Prostate gland (tissue), 2 donors: ENCODE measurements at places on chromosomes 1 and 21. TPM values are rescaled to one million over a fixed set of nuclear protein-coding genes. Genes with fewer than 3 reads are reported as not detected.
A peak's percentile ranks its signal among the peaks of the same experiment; 100 is the strongest.

GRCh38 chr1:205224736-205225135 is 3.0 kb upstream of the TMCC2 start:
- no peaks in the 10 kb centered on the region for H3K36me3 ChIP-seq
- no peak overlapping the region for H3K4me3 ChIP-seq
- no peak overlapping the region for H3K27ac ChIP-seq
- no peak for DNase-seq
- H3K27me3 ChIP-seq, result no peaks in the 10 kb centered on the region
- no peaks in the 10 kb centered on the region for H3K4me1 ChIP-seq

DNA sequence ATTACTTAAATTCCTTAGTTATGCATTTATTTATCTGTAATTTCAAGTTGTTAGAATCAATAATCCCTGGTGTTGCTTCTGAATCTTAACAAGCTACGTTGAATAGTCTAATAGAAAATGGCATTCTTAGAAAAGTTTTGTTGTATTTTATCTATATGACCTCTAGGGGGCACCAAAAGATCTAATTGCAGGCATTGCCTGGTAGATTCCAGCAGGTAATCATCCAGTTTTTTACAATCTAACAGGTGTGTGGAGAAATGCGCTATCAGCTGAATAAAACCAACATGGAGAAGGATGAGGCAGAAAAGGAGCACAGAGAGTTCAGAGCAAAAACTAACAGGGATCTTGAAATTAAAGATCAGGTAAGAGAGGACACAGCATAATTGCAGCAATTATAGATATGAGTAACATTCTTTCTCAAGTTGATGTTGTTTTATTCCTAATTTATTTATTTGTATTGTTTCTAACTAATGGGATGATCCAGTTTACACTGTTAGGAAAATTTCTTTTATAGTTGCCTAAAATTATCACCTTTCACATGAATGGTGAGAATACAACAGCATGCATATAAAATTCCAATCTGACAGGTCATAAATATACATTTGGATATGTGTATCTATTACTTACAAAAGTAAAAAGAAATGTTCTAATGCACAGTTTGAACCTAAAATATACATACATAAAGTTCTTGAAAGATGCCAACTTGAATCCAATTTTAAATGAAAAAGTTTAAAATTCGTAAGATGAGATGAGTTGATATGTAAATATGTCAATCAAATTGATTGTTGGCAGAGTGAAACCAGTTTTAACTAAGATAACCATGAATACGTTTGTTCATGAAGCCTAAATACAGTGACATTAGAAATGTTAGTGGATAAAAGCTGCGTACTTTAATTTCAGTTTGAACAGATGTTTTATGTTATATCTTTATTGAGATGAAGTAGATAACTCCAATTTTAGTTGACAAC is 88.4 kb downstream of the SDCCAG8 start:
- no peaks in the 10 kb centered on the region for H3K36me3 ChIP-seq
- no peak overlapping the region for H3K27ac ChIP-seq
- H3K4me3 ChIP-seq, result no peak overlapping the region
- H3K27me3 ChIP-seq, result no peaks in the 10 kb centered on the region
- no peak for DNase-seq

IL19 gene
- not detected for total RNA-seq

DNA sequence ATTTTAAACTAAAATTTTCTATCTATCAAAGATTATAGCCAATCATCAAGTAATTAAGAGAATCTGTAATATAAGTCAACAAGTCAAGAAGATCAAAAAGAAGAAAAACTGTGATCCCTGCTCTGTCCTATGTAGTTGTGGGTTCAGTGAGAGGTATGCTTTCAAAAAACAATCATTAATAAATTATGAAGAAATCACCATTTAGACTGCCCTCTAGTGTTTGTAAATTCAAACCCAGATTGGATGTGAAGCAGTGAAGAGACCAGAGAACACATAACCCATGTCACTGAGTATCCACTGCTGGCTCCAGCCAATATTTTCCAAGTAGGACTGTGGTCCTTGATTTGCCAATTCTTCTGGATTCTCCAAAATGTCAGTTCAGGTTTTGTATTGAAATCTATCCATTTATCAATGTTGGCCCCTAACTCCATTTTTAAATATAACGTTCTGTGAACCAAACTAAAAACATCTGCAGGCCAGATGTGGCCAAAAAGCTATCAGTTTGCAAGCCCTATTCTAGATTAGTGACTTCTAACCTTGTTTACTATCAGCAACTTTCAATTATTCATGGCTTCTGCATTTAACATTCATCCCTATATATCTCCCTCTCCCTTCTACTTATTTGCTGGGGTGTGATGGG is 467.5 kb upstream of the CXADR start:
- no peaks in the 10 kb centered on the region for H3K27me3 ChIP-seq
- H3K36me3 ChIP-seq, result no peaks in the 10 kb centered on the region
- H3K4me1 ChIP-seq, result no peaks in the 10 kb centered on the region
- no peak overlapping the region for H3K27ac ChIP-seq
- DNase-seq, result no peak

NBPF19 gene
- 14.8 TPM for total RNA-seq

DNA sequence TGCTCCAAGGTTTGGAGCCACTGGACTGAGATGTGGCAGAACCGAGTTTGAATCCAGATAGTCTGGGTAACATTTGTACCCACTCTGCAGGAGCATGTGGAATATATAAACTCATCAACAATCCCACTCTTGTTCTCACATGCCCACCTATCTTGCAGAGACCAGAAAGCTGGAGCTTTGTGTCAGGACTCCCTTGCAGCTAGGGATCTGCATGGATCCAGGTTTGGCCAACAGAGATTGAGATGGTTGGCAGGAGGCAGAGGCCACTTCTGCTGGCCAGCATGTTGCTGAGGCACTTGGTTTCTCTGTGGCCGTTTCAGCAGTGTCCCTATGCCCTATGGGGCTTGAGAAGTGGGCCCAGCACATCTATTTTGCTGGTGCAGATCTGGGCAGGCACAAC is 208.3 kb downstream of the KAZN start:
- no peaks in the 10 kb centered on the region for H3K27me3 ChIP-seq
- H3K4me3 ChIP-seq, result no peak overlapping the region
- no peak for DNase-seq
- H3K4me1 ChIP-seq, result no peaks in the 10 kb centered on the region
- no peak overlapping the region for H3K27ac ChIP-seq
- no peaks in the 10 kb centered on the region for H3K36me3 ChIP-seq

CYYR1 gene
- total RNA-seq, result 9.7 TPM

CDC20 gene
- 14.9 TPM for total RNA-seq

DNA sequence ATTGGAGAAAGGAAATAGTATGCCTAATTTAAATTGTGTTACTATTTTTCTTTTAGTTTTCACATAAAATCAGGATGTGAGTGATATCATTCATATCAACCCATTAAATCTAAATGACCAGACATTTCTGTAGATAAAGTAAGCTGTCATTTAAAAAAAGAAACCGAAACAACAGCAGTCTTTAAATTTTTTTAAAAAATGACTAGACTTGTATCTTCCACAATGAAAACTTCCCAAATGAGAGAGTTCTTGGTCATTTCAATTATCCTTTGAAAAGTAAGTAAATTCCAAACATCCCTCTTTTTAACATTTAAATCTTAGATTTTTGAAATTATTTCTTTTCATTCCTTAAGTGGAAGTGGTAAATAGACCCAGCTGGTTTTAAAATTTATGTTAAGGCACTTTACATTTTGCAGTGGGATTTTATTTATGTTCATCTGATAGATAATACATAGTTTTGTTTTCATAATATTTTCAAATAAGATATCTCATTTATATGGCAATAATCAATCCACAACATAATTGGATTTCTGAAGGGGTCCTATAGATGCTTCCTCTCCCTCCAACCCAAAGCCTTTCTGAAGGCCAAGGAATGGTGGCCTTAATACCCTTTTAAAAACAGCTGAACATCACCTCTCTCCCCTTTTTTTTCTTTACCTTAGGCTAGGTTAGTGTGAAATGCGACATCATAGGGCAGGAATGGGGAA is 3.1 kb downstream of the FOXD3 start:
- no peak for DNase-seq
- no peaks in the 10 kb centered on the region for H3K36me3 ChIP-seq
- peaks cover 4% of the 10 kb centered on the region for H3K4me1 ChIP-seq
- H3K27me3 ChIP-seq, result peaks cover 65% of the 10 kb centered on the region
- H3K27ac ChIP-seq, result no peak overlapping the region

GRCh38 chr1:81548918-81549587 is 251.7 kb upstream of the ADGRL2 start:
- no peaks in the 10 kb centered on the region for H3K4me1 ChIP-seq
- no peaks in the 10 kb centered on the region for H3K36me3 ChIP-seq
- H3K4me3 ChIP-seq, result no peak overlapping the region
- H3K27ac ChIP-seq, result no peak overlapping the region
- no peak for DNase-seq

LCE2C gene
- not detected for total RNA-seq

- peak overlapping the region; percentile 39 for H3K4me3 ChIP-seq
- no peak for DNase-seq
- H3K27ac ChIP-seq, result peak overlapping the region; percentile 79
- no peaks in the 10 kb centered on the region for H3K27me3 ChIP-seq
These were observed 27.0 kb upstream of the PRSS38 start for GRCh38 chr1:227788271-227789083.

DNA sequence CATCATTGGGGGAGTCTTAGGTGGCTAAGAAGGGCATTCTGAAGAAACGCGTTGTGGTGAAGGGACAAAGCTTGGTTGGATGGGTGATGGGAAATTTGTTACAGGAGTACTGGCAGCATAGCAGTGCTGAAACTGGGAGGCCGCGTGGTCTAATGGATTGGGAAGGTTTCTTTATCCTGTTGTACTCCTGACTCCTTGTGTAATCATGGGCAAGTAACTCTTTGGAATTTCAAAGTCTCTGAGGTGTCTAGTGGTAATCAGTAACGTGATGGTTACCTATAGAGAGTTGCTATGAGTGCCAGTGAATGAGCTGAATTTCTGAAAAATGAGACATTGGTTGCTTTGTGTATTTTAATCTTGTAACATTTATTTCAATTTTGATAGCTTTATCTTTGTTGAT is 18.5 kb downstream of the DONSON start:
- H3K36me3 ChIP-seq, result no peaks in the 10 kb centered on the region
- H3K27me3 ChIP-seq, result no peaks in the 10 kb centered on the region
- H3K4me3 ChIP-seq, result no peak overlapping the region
- DNase-seq, result no peak

CD58 gene
- 10.4 TPM for total RNA-seq
